ENCODE measurements at places on chromosomes 11 and 22.
A peak's percentile ranks its signal among the peaks of the same experiment; 100 is the strongest.

- no peak for DNase-seq
Observed at GRCh38 chr11:44066732-44067141, 667 bp downstream of the ACCS start.

- DNase-seq: no peak
Observed at GRCh38 chr11:118888398-118888797, 4.7 kb downstream of the CXCR5 start.

- no peak for DNase-seq
Observed at GRCh38 chr11:106421676-106422292, 344.3 kb downstream of the AASDHPPT start.

DNA sequence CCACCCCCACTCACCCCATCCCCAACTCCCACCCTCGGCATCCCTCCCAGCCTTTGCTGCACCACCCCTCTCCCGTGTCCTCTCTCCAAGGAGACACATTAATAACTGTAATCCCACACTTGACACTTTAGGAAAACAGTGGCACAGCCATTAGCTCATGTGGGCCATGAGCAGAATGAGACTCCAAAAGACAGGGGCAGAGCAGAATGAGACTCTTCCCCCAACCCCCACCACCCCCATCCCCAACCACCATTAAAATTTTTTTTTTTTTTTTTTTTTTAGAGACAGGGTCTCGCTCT lies 6.2 kb upstream of the SLCO2B1 start:
- no peak for DNase-seq

- DNase-seq: no peak
Observed at GRCh38 chr11:10715571-10715970, 22.0 kb upstream of the IRAG1 start.

- no peak for DNase-seq
Observed at GRCh38 chr11:134864233-134864967, 452.4 kb upstream of the B3GAT1 start.

DNA sequence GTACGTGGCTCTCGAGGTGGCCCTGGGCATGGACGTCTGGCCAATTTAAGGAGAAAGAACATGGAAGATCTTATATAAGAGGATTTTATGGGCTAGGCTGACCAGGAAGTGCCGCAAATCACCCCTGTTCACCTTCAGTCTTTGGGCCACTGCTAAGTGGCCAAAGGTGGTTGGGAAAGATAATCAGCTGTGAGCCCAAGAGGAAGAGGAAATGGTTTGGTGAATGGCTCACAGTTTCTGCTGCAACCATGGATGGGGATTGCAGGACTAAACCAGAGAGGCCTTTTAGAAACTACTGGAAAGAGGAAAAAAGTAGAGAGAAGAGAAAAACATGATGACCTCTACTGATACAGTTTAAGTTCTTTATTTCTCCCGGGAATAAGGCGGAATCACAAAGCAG lies 96.0 kb upstream of the ARHGAP20 start:
- no peak for DNase-seq

- DNase-seq: no peak
Observed at GRCh38 chr11:11481371-11481770, 128.3 kb upstream of the CSNK2A3 start.

DNA sequence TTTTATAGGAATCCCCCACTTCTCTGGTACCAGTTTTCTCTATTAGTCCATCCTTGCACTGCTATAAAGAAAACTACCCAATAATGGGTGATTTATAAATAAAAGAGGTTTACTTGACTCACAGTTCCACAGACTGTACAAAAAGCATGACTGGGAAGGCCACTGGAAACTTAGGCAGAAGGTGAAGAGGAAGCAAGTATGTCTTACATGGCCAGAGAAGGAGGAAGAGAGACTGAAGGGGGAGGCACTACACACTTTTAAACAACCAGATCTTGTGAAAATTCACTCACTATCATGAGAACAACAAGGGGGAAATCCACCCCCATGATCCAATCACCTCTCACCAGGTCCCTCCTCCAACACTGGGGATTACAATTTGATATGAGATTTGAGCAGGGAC lies 68.9 kb upstream of the GNAZ start:
- DNase-seq: no peak

DNA sequence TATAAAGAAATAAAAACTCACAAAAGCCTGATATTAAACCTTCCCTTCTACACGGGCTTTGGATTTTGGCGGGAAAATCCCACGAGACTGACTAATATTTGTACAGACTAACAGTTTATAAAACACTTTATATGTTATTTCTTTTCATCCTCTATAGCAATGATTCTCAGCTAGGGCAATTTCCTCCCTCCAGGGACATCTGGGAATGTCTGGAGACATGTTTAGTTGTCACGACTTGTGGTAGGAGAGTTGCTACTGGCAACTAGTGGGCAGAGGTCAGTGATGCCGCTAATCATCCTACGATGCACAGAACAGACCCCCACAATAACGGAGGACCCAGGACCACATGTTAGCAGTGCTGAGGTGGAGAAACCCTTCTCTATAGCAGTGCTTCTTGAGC lies 304.8 kb upstream of the PITPNB start:
- no peak for DNase-seq

DNA sequence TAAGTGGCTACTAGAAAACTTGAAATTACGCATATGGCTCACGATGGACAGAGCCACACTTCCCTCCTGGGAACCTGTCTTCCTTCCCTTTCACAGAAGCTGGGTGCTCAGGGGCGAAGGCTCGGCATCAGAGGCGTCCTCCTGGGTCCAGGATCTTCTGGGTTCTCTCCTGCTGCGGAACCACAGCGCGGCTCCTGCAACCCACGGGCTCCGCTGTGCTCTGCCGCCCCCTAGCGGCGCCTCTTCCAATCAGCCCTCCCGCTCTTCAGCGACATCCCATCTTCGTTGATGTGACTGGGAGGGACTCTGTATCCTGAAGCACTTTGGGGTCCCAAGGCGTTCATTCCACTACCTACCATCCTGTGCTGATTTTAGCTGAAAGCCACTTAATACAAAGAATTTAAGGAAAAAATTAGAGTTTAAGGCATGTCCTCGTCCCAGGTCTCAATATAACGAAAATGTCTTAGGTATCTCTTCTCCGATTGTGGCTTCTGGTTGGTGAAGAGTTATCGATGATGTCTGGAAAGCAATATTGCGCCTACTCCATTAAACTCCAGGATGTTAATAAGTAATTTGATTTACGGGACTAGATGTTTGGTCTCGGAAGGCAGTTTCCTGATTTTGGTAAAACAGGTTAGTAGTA lies 14.8 kb upstream of the RPS3 start:
- DNase-seq: peak; percentile 53

GRCh38 chr11:133956650-133957633 lies at the start of gene IGSF9B:
IGSF9B (minus strand) TSS chr11:133956968; CDS start chr11:133956754, 214 bp downstream.
- DNase-seq: peak; percentile 94

DNA sequence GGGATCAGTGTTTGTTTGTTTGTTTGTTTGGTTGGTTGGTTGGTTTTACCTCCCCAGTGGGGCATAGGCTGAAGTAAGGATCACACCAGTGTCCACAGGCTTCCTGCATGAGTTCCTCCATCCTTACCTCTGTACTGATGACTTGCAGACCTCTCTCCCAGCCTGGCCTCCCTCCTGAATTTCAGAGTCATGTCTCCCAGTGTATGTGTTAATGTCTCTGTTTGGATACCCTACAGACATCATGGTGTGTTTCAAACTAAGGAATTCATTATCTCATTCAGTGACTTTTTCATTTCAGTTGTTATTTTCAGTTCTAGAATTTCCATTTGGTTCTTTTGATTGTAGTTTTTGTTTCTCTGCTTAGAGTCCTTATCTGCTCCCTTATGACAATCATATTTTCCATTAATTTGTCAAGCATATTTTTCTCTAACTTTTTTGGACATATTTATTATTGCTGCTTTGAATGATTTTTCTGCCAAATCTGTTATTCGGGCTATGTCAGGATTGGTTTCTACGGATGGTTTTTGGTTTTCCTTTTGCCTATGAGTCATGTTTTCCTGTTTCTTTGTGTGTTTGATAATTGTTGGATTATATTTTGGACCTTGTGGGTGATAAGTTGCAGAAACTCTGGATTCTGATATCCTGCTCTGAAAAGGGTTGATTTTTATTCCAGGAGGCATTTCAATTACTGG lies 23.6 kb downstream of the MYEOV start:
- DNase-seq: no peak

DNA sequence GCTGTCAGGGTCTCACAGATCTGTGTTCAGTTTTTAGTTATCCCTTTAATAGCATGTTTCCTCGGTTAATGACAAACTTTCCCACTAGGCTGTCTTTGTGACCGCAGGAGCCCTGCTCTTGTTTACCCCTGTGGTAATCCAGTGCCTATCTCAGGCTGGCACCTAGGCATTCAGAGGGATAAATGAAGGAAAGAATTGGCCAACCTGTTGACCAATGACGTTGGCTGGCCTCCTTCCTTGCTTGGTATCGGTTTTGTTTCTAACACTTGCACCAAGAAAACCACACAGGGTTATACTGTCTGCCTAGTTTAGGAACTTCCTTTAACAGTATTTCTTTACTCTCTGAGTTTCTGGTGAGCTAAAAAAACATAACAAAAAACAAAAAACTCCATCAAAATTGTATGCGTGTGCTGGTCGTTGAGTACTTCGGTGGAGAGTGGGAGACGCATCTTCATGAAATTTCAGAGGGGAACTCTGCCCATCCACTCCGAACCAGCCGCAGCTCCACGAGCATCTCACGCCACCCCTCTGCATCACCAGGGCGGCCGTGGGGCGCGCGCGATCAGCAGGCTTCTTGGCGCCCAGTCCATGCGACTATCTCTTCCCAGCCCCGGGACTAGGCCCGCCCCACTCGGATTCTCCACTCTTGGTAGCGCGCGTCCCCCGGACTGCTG lies 563 bp upstream of the ENDOD1 start:
- DNase-seq: no peak

DNA sequence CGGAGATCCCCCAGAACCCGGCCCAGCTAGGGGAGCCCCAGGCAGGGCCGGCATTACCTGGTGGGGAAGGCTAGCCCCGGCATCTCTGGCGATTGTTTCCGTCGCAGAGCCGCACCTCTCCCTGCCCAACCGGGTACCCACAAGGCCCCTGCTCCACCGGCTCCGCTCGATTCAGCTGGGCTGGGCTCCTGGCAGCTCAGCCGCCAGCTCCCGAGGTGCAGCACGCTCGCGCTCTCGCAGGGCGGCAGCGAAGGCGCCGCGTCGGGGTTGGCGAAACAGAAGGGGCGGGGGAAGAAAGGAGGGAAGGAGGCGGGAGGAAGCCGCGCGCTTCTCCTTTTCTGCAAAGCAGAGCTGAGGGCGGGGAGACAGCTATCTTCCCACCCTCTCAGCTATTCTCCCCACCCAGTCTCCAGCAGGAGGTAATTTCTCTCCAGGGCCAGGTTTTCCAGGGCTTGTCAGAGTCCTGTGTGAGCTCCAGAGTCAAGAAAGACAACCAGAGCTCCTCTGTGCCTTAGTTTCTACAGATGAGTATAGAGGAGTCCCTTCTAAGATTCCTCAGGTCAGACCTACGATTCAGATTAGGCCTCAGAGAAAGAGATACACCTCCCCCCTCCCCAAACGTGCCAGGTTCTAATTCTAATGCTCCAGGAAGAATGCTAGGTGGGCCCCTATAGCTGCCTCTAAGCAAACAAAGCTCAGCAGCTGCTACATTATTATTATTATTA lies 62.0 kb downstream of the PAK1 start:
- no peak for DNase-seq

- DNase-seq: no peak
Observed at GRCh38 chr22:25078591-25078990, 121.1 kb upstream of the CRYBB3 start.

DNA sequence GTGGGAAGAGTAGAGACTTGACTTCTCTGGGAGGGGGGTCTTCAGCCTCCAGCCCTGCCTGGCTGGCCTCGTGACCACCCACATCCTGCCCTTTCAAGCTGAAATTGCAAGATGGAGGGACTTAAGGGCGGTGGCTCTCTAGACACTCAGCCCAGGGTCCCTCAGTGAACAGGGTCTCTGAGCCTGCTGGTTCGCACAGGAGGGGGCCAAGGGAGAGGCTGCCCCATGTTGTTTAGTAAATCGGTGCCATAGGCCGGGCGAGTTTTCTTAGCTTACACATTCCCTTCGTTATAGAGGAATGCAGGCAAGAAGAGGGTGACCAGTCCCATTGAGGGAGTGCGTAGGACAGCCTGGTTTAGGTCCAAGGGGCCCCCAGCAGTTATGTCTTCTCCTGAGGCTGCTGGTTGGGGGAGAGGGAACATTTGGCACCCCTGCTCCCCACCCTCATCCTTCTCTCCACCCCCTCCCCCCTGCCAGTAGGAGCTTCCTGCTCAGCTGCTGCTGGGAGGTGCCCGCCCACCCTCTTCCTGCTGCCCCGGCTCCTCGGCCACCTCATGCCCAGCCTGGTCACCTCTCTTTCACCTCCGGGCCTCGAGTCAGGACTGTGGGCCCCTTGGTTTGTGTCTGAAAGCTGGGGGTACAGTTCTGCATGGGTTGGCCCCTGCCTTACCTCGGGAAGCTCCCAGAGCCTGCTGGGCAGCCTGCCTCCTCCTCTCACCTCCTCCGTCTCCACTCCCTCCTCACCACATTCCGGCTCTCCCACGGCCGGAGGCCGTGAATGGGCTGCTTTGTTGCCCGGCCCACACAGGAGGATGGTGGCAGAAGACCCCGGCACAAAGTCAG lies 3.9 kb downstream of the FRMD8 start:
- DNase-seq: no peak

DNA sequence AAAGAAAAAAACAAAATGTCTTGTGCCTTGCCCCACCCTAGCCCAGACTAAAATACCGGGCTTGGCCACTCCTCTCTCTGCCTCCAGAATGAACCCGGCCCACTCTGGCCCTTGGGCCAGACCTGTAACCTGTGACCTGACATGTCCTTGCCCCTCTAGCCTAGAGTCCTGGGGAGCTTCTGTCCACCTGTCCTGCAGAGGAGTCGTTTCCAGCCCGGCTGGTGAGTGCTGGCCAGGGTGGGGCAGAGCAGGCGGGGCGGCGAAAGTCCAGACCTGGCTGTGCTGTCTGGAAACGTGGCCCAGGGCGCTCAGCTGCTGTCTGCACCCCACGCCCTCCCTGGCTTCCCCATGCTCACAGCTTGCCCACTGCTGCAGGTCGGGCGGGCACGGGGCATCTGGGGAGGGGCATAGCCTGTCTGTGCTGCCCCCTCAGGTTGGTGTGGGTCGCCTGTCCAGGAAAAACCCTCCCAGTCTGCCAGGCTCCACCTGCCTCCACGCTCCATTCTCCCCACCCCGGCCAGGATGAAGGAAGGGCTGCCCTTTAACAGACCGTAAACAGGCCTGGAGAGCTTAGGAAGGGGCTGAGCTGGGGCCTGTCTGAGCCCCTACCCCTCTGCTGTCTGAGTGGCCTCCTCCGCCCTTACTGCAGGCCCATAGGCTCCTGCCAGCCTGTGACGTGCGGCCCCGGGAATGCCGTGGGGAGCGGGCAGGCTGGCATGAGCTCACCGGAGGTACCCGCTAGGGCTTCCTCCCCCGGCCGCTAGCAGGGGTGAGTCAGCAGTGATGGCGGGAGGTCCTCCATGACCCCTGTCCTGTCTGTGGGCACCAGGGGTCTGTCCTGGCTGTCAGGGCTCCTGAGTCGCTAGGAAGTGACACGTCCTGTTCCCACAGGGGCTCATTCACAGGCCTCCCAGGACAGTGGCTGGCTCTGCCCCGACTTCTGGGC lies 1.9 kb downstream of the CD151 start:
- no peak for DNase-seq

Measured in NCI-H2081 (cell line).